ENCODE measurements at places on chromosomes 3 and 15.
A peak's percentile ranks its signal among the peaks of the same experiment; 100 is the strongest.

DNA sequence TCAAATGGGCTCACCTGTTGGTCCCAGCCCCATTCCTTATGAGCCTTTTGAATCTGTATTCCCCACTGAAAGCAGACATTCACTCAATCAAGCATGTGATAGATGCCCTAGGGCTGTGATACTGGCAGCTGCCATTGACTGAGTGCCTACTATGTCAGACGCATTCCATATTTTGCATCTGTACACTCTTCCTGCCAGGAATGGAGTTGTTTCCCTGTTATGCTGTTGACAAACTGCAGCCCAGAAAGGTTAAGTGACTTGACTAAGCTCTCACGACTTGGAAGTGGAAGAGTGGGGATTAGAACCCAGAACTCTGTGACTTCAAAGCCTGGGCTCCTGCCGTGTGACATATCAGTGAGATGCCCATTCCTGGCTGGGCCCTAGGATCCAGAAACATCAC, 211.4 kb downstream of the RPLP1 start:
- DNase-seq: no peak

- DNase-seq: no peak
Observed at GRCh38 chr15:52220937-52221660, 29.9 kb upstream of the GNB5 start.

DNA sequence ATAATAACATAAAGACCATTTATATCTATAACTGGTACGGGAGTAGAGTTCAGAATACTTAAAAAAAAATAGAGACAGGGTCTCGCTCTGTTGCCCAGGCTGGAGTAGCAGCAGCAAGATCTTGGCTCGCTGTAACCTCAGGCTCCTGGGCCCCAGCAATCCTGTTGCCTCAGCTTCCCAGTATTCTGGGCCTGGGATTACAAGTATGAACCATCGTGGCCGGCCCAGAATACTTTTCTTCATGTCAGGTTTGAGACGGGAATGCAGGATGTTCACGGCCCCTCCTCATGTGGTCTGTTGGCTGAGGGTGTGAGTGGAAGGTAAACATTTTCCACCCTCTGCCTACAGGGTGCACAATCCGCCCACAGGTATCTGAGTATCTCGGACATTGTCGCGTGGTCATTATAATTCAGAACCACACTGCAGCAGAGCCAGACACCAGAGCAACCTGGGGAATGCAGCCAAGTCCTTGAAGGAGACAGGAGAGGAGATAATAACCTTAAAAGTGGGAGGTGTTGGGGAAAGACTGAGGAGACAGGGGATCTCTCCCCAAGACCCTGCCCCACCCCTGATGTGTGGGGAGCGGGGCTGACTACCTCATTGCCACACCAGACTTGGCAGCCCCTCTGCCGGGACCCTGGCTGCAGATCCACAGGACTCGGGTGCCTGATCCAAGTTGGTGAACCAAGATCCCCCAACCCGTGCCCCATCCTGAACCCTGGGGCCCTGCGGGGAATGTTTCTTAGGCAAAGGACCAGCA, 106.8 kb downstream of the ADCY5 start:
- no peak for DNase-seq

GRCh38 chr15:33149919-33150318, 44.6 kb downstream of the FMN1 start:
- no peak for DNase-seq

DNA sequence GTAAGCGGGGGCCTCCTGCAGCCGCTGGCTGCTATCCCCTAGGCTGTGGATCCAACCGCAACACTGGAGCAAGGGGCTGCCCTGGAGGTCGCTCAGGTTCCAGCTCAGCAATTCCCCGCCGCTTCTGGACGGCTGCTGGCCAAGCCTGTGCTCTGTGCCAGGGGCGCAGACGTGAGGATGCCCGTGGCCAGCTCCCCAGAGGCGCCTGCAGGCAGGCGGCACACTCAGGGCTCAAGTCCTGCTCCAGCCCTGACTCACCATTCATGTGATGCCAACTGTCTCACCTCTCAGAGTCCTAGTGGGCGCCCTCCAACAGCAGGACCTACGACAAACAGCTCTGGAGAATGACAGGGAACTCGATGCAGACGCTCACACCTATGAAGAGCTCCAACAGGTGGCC, 31.6 kb downstream of the KLHL25 start:
- no peak for DNase-seq

- DNase-seq: no peak
Observed at GRCh38 chr3:156300929-156301840, 180.8 kb downstream of the KCNAB1 start.

DNA sequence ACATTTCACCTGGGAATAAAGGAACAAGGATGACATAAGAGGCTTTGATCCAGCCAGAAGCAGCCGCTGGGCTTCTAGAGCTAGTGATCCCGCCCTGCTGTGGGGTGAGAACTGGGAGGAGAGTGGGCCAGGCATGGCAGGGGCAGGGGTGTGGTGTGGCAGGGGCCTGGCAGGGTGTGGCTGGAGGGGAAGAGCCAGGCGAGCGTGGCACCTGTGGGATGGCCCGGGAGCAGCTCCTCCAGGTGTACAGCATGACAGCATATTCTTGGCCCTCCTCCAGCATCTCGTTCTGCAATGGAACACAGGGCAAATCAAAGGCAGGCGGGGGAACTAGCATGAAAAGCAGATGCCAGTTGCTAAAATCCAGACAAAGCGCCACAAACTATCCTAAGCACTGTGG, 35.5 kb downstream of the CYFIP1 start:
- peak; percentile 51 for DNase-seq

DNA sequence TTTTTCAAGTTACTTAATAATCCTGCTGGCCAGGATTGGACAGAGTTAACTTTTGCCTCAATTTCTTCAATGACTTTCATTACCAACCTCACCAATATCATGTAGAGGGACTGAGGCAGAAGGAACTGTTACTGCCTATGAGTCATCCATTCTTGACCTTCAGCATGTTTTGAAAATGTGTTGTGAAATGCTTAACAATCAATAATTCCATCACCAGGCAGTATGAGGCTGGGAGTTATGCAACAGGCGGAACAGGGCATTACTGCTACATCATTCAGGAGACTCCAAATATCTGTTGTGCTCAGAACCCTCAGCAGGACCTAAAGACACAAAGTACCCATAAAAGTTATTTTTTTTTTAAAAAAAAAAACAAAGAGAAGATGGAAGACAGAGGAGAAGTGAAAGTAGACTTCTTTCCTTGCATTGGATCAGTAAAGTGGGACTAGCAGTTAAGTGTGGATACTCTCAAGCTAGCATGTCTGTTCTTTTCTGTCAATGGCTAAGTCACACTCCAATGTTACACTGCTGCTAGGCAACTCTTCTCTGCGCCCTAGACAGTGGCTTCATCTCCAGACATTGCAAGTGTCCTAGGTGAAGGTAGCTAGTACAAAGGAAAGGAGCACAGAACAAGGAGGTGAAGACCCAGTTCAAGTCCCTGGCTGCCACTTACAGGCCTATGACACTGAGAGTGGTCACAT, 184.9 kb upstream of the LPP start:
- no peak for DNase-seq

DNA sequence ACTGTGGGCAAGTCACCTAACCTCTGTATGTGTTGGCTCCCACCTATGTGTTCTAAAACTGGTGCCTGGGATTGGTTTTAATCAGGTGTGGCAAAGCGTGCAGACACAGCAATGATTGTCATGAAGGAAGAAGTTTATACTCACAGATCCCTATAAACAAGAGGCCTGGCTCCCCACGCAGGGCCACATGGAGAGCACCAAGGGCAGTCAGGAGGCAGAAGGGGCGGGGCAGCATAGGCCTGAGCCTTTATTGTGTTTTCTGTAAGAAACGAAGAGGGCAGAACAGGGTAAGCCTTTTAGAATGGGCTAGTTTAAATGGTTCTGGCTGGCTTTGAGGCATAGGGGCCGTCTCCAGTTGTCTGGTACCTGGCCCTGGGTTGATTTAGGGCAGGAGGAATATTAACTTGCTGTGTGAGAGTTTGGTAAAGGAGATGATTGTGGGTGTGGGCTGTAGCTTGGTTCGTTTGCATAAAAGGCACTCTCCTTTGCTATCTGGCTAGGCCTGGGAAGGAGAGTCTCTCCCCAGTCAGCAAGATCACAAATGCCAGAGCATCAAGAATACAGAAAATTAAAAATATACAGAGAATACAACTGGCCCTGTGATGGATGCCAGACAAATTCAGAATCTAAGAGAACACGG, 2.2 kb upstream of the FBXW12 start:
- DNase-seq: no peak

- no peak for DNase-seq
Observed at GRCh38 chr15:69610277-69610676, 157.7 kb downstream of the RPLP1 start.

- no peak for DNase-seq
Observed at GRCh38 chr3:180402471-180403073, 199.4 kb upstream of the TTC14 start.

- no peak for DNase-seq
Observed at GRCh38 chr15:66938114-66938830, 127.1 kb upstream of the SMAD3 start.

GRCh38 chr15:83775738-83776137, 121.8 kb downstream of the ADAMTSL3 start:
- no peak for DNase-seq
